ENCODE measurements at places on chromosomes 1 and 21. TPM values are rescaled to one million over a fixed set of nuclear protein-coding genes. Genes with fewer than 3 reads are reported as not detected.

The SYCP1 gene
- total RNA-seq = not detected

The TTC13 gene
- 4.6 TPM for total RNA-seq

The GPR161 gene
- 11.8 TPM for total RNA-seq

The DAB1 gene
- total RNA-seq = not detected

The F5 gene
- 0.07 TPM for total RNA-seq

The ALX3 gene
- total RNA-seq = not detected

The ZNF683 gene
- total RNA-seq = not detected

The C1orf87 gene
- not detected for total RNA-seq

The SLC9C2 gene
- not detected for total RNA-seq

The TPTE gene
- not detected for total RNA-seq

The KIF14 gene
- 10.2 TPM for total RNA-seq

The AGPAT3 gene
- total RNA-seq = 44.2 TPM

The LMNA gene
- total RNA-seq = 995 TPM

The LINGO4 gene
- not detected for total RNA-seq

The CA6 gene
- not detected for total RNA-seq

The FCAMR gene
- not detected for total RNA-seq

The OLIG2 gene
- total RNA-seq = not detected

The C1QC gene
- total RNA-seq = not detected

The TMEM39B gene
- 4.8 TPM for total RNA-seq

The COG2 gene
- 19.4 TPM for total RNA-seq

The TRAF5 gene
- total RNA-seq = 0.84 TPM

The LORICRIN gene
- not detected for total RNA-seq

The GREM2 gene
- total RNA-seq = not detected

The CXADR gene
- 13.3 TPM for total RNA-seq

The KRTAP11-1 gene
- not detected for total RNA-seq

The MCOLN2 gene
- 0.78 TPM for total RNA-seq

The LCE1A gene
- total RNA-seq = not detected

The TAS1R1 gene
- not detected for total RNA-seq

The BCL2L15 gene
- not detected for total RNA-seq

The AGT gene
- not detected for total RNA-seq

The UQCRHL gene
- total RNA-seq = 2.6 TPM

The RGSL1 gene
- not detected for total RNA-seq

The ZSCAN20 gene
- 3.1 TPM for total RNA-seq

The RNU5D-1 gene
- not detected for total RNA-seq

The BGLAP gene
- total RNA-seq = not detected
